ENCODE measurements at places on chromosomes 5 and 9.

GRCh38 chr5:77208507-77209163, 1.8 kb upstream of the PDE8B start:
- DNase-seq = no peak

DNA sequence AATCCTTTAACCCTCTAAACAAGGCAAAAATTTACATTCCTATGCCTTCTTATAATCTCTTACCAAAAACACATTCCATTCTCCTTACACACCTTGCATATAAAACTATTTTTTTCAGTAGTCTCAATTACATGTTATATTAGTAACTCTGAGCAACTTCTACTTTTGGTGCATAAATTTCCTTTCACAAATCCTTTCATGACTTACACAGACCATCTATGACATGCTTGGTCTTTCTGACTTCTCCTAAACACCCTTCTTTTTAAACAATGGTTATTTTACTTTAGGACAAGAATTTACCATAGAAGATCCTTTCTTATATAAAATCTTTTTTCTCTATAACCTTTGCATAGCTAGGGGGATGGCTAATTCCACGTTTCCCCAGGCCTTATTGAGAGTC, 208.0 kb upstream of the ARRDC3 start:
- DNase-seq = no peak

DNA sequence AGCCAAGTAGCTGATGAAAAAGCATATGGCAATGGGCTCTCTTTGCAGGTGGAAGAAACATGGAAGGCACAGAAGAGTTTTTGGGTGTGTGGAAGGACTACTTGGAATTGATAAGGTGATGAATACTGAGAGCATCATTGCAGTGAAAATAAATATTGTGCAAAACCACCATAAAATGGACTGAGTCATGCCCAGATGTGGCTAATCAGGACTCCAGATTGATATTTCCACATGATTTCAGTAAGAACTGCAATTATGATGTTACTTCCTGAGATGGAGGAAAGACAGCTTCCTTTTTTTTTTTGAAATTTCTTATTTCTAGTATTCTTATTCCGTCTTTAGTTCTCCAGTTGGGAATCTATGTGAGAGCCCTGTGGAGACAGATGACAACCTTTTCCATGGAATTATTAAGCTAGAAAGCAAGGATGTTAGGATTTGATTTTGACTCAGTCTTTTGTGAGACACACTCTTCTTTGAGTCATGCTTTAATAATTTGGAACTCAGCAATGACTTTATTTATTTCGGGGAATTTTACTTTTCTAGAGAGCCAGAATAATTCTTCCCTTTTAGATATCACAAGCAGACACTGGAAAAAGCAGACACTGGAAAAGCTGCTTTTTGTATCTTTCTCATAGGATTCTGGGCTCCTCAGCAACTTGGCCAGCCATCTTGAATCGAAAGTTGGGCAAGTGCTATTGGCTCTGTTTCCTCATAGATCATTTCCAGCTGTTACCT, 94.2 kb upstream of the VCAN start:
- peak; percentile 15 for DNase-seq

GRCh38 chr9:85569988-85570387, 171.8 kb downstream of the AGTPBP1 start:
- DNase-seq = no peak

DNA sequence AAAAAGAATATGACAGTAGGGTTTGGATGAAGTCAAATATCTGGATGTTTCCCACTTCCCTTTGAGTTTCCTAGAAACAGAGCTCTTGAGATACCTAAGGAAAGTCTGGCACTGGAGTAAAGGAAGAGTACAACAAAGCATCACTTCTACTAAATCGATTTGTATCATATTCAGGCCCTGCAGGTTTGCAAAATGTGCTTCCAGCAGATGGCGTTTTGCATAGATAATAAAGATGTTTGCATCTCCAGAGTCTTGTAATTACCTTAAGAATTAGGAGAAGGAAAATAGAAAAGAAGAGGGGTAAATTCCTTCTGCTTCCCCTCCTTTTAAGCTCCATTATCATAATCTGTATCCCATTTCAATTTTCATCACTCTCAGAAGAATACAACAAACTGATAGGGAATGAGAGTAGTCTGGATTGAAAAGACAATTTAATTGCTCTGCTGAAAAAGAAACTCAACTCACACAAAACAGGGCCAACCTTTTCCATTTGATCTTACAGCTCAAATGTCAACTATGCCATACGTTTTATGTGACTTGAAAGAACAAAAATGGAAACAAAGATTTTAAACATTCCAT, 380.4 kb downstream of the PTPRD start:
- DNase-seq = no peak

DNA sequence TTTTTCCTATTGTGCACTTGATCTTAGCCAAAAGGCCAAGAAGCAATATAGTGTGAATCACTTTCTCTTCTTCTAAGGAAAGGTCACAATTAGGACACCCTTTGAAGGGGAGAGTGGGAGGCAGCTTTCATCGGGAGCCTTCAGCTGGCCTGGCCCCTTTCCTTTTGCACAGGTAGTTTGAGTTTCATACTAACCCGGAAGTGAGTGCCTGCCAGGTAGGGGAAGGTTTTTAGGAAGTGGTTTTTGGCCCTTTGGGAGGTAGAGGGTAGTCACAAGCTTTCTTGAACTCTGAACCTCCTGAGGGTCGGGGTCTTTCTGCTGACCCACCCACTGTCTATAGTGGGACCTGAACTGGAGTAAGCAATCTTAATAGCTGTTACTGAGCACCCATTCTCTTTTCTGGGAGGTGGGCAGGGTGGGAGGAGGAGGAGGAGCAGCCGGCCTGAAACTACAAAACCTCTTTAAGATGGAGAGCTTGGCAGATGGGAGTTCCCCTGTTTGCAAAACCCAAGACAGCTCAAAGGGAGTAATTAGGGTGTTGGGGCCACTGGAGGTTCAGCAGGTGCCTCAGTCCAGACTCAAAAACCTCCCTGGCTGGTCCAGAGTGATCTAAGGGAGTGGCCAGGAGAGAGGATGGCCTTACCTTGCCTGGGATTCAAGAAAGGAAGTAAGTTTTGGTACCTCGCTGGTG, 6.0 kb downstream of the LARP1 start:
- DNase-seq = no peak

- DNase-seq = no peak
These were observed 13.9 kb downstream of the ENC1 start for GRCh38 chr5:74626386-74627222.

Data from SIG-M5 (cell line).